ENCODE measurements at places on chromosomes 2 and 18. TPM values are rescaled to one million over a fixed set of nuclear protein-coding genes. Genes with fewer than 3 reads are reported as not detected.

GRCh38 chr2:203870481-203870880, 2.9 kb downstream of the CTLA4 start:
- DNase-seq: no peak

DNA sequence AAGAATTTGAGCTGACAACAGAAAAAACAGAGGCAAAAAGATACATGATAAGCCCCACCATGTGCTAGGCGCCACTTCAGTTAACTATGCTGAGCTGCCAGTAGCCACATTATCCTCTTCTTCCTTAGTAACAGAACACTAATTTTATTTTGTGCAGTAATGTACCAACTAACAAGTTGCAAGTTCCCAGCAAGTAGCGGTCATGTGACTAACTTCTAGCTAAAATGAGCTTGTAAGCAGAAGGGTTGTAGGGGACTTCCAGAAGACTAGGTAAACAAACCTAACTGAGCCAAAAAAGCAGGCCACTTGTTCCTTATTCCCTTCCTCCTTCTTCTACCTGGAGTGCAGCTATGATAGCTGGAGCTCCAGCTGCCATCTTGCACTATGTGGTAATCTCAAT, 75.5 kb downstream of the DTNB start:
- DNase-seq: no peak

DNA sequence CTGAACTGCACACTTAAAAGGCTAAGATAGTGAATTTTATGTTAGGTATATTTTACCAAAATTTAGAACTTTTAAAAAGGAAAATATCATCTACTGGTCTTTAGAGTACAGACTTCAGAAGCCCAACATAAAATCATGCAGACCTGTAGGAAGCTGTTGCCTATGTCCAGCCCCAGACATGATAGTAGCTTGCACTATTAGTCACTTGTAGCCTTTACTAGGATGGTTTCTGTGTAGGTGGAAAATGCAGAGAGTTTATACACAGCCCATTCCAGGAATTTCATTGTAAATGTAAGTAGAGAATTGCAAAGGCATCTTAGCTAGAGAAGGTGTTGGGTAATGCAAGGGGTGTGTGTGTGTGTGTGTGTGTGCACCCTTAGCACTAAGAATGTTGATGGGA, 640.2 kb downstream of the RNF144A start:
- no peak for DNase-seq

DNA sequence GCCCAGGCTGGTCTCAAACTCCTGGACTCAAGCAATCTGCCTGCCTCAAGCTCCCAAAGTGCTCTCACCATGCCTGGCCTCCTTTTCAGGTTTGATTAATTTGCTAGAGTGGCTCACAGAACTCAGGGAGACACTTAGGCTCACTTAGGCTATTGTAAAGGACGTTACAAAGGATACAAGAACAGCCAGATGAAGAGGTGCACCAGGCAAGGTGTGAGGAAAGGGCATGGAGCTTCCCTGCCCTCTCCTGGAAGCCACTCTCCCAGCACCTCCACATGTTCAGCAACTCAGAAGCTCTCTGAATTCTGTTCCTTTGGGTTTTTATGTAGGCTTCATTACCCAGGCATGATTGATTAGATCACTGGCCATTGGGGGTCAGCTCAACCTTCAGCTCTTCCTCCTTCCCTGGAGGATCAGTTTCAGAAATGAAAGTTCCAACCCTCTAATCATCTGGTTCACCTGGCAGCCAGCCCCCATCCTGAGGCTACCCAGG, 78.7 kb upstream of the RGPD5 start:
- no peak for DNase-seq

GRCh38 chr18:33181016-33181415, 259.5 kb downstream of the CCDC178 start:
- DNase-seq: no peak

- DNase-seq: no peak
Observed at GRCh38 chr2:49111456-49111855, 42.9 kb downstream of the FSHR start.

GRCh38 chr2:231069379-231070054, 12.8 kb downstream of the PSMD1 start:
- no peak for DNase-seq

DNA sequence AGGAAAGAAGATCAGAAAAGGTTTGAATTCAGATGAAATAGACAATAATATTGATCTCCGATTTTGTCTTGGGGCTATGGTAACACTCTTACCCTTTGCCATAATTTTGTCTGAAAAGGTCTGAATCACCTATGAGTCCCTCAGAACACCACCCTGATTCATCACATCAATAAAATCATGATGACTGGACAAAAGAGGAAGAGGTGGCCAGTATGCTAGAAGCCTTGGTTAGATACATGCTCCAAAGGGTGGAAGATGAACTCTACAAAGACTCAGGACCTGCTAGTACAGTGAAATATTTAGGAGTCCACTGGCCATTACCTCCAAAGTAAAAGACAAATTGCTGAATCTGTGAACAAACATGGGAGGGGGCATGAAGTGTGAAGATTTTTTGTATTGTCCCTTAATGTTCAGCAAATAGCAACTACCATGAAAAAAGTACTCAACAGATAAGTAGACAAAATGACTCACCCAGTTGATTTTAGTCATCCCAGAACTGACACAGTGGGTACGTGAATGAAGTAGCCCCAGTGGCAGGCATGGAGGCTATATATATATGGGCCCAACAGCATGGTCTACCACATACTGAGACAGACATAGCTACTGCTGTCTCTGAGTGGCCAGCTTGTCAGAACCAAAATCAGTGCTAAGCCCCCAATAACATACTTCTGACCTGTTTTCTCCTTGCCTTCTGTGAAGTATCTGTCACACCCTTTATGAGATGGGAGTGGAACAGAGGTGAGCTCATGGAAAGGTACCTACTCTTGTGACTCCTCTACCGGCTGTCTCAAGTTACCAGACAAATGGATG, 36.5 kb upstream of the GLS start:
- DNase-seq: no peak

- no peak for DNase-seq
Observed at GRCh38 chr2:39618236-39618635, 47.5 kb upstream of the TMEM178A start.

DNA sequence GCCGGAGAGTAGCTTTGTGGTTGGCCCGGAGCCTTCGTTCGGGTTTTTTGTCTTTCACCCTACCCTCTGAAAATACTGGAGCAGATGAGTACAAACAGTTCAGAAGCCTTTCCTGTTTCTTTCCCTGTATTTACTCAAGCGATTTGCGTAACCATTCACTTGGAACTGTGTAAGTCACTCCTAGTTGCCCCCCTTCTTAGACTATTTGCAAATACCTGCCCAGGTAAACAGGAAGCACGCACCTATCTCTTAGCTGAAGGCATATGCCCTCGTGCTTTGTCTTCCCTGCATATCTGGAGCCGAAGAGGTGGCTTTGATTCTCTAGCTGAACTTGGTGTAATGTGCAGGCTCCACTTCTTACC, 1.4 kb downstream of the KCNS3 start:
- no peak for DNase-seq

GRCh38 chr2:224085246-224085645, 46.2 kb upstream of the SERPINE2 start:
- no peak for DNase-seq

GRCh38 chr18:991441-991840, 86.8 kb downstream of the ADCYAP1 start:
- no peak for DNase-seq

DNA sequence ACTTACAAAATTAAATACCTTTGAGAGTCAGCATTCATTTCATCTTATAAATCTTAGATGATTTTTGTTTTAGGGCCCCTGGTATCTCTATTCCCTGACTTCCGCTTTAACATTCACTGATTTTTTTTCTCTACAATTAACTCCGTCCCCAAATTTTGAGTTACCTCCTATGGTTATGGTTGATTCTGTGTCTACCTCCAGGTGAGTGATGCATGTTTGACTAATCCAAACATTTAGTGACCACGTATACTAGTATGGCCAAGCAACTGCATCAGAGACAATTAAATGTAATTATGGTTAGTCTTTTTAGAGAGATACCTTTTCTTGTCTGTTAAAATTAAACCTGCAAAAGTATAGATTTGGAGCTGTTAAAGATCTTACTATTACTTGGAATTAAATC, 120.3 kb downstream of the CCDC102B start:
- no peak for DNase-seq

DNA sequence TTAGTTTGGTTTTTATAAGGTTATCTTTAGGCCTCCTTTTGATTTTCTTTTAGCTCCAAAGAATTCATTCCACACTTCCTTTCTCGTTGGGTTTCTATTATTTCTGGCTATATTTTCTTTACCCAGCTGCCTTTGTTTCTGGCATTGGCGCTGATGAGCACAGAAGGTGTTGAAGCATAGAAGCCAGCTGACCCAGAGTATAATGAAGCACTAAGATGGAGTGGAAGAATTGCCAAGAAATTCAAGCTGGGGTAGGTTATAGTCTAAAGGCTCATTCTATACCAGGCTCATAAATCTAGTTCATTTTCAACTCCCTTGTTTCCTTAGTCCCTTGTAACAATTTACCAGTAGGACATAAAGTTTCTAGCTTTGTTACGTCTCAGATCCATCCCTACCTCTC, 169.5 kb downstream of the HRH4 start:
- DNase-seq: no peak

GRCh38 chr2:44526352-44526751, 164.6 kb downstream of the CAMKMT start:
- no peak for DNase-seq

DNA sequence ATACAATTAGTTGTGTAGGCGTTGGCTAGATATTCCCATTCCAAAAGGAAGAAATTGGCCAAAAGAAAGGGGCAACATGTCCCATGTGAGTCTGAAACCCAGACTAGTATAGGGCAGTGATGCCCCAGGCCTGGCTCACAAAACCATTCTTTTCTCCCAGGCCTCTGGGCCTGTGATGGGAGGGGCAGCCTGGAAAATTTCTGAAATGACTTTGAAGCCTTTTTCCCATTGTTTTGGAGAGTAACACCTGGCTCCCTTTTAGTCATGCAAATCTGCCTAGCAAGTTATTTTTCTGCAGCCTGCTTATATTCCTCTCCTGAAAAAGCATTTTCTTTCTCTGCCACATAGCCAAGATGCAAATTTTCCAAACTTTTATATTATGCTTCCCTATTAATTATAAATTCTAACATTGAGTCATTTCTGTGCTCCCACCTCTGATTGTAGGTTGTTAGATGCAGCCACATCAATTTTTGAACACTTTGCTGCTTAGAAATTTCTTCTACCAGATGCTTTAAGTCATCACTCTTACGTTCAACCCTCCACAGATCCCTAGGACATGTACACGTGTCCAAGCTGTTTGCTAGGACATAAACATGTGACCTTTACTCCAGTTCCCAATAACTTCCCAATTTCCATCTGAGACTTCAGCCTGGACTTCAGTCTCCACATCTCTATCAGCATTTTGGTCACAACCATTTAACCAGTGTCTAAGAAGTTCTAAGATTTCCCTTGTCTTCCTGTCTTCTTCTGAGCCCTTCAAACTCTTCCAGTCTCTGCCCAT, 76.1 kb upstream of the MC4R start:
- DNase-seq: no peak

DNA sequence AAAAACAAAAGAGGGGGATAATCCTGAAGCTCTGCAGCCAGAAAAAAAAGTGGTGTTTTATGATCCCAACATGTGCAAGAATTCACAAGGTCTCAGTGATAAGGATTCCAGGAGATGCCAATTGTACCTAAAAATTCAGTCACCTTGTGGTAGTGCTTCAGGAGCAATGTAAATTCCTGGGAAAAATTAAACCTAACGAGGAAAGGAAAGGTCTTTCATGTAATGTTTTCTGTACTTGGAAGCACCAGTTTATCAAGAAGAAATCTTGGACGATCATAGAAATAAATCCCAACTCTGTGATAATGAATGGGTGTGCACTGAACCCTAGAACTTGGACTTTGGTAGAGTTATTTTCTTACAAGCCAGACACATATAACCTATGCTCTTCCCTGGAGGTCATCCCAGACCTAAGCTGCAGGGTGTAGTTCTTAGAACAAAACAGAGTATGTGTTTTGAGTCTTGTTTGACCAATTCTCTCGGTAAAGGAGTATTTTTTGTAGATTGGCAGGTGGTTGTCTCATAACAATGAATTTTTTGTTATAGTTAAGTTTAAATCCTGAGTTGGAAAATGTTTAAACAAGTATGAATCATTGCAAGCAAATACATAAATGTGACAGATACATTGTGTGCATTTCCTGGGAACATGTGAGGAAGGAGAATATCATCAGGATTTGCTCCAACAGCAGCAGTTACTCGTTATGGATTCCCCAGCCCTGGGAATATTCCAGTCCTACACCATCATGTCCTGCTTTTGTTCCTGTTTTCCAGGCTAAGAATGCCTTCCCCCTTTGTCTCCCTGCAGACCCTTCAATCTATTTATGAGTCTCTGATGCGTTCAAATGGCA, 224.6 kb downstream of the NAPG start:
- DNase-seq: no peak

Gene LRATD1
- 0.11 TPM for polyA plus RNA-seq

Gene INPP5D
- polyA plus RNA-seq: 0.26 TPM

Gene CLEC4F
- not detected for polyA plus RNA-seq

Gene RAB6D
- not detected for polyA plus RNA-seq

Gene UPP2
- polyA plus RNA-seq: not detected

Gene TRABD2A
- polyA plus RNA-seq: 3.8 TPM

Gene EHD3
- 69.4 TPM for polyA plus RNA-seq

Gene LRRC30
- polyA plus RNA-seq: not detected

Gene REG3A
- not detected for polyA plus RNA-seq
